ENCODE measurements at places on chromosomes 7 and 10.

DNA sequence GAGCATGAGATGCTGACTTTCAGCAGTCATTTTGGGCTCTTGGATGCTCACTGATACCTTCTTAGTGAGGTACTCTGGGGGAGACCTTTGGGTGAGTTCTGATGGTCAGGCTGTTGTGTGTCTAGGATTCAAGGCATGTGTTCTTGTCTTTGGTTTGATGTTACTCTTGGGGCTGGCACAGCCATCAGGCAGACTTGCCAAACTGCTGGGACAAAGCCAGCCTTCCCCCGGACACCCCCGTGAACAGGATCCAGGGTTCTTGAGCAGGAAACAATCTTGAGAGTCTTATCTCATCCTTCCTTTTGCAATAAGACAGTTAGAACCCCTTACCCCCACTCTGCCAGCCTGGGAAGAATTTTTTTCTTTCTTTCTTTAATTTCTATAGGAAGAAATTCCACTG lies 42.2 kb downstream of the SUFU start:
- no peak for DNase-seq

GRCh38 chr10:63922468-63923284 lies 401.5 kb downstream of the REEP3 start:
- DNase-seq: no peak

- no peak for DNase-seq
Observed at GRCh38 chr10:124097883-124098282, 4.5 kb upstream of the CHST15 start.

- DNase-seq: no peak
Observed at GRCh38 chr10:110356628-110357245, 52.0 kb upstream of the SMNDC1 start.

- no peak for DNase-seq
Observed at GRCh38 chr7:83410989-83411591, 237.8 kb downstream of the SEMA3E start.

- DNase-seq: no peak
Observed at GRCh38 chr7:139915268-139915863, 86.3 kb downstream of the TBXAS1 start.

Data from GM04503 (cell line).